ENCODE measurements at places on chromosomes 4 and X.

GRCh38 chr4:88446124-88446523 lies 10.8 kb upstream of the HERC5 start:
- no peak for DNase-seq

- DNase-seq, result no peak
Measured at GRCh38 chr4:95107004-95107403, 349.2 kb downstream of the BMPR1B start.

DNA sequence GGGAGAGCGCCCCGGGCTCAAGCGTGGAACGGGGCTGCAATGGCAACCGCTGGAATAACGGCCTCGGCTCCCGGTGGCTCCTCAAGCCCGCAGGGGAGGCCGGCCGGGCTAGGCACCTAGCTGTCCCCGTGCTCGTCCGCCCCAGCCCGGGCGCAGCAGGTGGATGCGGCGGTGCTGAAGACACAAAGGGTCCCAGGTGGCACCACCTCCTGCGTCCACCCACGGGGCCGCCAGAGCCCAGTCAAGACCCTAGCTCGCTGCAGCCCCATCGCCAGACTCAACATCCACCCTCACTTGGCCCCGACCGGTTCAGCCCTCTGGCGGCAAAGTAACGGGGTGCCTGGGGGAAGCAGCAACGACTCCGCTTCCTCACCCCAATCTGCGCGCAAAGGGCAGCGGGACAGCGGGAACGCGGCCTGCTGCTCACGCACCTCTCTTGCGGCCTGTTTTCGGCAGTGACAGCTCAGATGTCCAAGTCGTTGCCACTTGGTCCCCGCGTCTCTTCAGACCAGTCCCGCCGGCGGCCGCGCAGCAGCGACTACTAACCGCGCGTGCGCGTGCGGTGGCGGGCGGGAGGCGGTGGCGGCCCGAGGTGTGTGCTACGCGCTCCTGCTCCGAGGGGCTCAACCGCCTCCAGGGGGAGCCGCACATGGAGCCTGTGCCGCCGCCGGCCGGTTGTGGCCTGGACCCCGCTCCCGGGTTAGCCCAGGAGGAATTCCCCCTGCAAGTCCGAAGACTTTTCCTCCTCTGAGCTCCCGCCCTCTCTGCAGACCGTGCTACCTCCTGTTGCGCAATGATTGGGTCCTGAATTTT lies at the start of gene CLGN:
Gene CLGN (minus strand): TSS at position 543 of the 813 bp plus-strand sequence. CDS start 14,570 bp downstream, outside the sequence.
- DNase-seq, result no peak

DNA sequence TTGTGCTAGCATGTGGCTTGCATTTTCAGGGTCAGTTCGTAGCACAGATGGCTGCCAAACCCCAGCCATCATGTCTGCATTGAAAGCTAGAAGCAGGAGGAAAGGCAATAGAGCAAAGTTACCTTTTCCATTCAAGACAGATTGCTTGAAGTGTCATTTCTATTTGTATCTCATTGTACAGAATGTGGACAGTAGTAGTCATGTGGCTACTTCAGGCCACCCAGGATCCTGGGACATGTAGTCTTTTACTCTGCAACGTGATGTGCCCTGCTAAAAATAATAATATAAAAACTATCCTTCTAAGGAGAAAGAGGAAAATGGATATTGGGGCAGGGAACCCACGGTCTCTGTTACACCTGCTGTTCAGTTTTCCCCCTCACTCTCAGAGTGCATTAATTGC lies 118.4 kb downstream of the RAPGEF2 start:
- no peak for DNase-seq

GRCh38 chr4:151227172-151227571 lies 49.8 kb upstream of the PRSS48 start:
- DNase-seq, result no peak

DNA sequence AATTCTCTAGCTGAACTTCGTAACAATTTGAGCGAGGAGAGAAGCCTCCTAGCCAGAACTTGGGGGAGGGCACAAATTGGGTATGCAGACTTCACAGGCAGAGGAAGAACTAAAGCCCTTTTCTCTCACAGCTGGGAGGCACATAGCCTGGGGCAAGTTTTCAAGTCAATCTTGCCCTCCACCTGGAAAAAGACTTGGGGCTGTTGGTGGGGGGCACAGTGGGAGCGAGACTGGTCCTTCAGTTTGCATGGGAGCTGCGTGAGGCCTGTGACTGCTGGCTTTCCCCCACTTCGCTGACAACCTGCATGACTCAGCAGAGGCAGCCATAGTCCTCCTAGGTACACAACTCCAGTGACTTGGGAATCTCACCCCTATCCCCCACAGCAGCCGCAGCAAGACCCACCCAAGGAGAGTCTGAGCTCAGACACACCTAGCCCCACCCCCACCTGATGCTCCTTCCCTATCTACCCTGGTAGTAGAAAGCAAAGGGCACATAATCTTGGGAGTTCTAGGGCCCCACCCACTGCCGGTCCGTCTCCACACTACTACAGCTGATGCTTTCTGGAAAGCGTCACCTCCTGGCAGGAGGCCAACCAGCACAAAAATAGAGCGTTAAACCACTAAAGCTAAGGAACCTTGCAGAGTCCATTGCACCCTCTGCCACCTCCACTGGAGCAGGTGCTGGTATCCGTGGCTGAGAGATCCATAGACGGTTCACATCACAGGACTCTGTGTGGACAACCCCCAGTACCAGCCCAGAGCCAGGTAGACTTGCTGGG lies 160.8 kb downstream of the CBLL2 start:
- DNase-seq, result no peak

DNA sequence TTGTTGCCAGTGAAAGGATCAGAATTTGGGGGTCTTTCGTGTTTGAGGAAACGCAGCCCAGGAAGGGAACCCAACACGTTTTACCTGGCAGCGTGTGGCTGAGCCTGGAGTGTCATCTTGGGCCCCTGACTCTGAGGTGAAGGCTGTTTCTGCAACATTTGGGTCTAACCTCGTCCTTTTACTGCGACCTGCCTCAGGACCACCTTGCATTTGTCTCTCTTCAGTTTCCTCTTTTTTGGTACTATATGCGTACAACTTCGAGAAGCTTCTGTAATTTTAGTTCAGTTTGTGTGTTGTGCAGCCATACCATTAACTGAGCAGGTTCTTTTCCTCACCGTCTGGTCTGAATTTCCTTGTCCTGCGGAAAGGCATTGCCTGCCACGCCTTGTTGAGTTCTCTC lies 61.5 kb downstream of the TMEM131L start:
- no peak for DNase-seq

DNA sequence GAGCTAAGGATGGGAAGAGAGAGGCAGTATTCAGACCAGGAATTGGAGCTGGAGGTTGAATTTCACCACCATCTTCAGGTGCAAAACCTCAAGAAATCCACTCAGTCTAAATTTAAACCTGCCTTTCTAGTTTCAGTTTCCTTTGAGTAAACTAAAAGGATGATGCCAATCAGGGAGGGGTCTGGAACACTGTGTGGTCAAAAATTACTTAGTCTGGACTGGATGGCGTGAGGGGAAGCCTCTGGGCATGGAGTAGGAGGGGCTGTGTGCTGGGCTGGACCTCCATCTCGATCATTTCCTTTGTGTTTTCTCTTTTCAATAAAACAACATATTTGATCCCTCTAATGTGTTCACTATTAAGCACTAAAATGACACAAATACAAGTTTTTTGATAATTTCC lies 120.1 kb downstream of the GC start:
- no peak for DNase-seq

DNA sequence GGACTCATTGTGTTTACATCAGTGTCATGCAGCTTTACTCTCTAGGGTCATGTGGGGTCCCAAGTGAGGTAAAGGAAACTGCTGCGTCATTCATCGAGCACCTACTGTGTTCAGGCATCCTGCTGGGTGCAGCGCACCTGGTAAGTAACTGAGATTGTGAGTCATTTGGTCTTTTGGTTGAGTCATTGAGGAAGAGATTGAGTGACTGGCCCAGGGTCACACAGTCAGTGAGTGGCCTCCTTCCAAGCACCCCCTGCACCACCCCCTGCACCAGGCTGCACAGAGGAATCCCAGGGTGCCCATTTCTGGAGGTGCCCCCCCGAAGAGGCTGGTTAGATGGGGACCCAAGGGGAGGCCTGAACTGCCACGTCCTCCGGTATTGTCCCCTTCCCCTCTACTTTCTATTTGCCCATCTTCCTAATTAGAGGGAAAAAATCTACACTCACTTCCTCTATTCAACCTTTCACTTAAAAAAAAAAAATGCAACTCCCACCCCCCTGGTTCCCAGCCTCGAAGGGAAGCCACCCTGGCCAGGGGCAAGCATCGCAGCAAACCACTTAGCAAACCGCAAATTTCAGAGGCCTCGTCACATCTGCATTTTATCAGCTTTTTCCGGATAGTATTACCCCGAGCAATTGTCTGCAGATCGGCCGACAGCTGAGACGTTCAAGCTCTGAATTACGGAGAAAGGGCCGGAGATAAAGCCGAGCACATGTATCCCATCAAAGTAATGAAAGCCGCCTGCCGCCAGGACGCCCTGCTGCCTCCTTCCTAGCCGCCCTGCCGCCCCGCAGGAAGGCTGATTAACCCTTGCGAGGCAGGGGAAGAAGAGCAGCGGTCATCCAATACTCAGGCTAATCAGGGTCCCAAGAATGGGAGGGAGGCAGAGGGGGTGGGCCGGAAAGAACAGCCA lies 96.3 kb upstream of the MSX1 start:
- DNase-seq, result no peak

GRCh38 chr4:169283114-169283509 lies 12.4 kb upstream of the SH3RF1 start:
- DNase-seq, result no peak

- DNase-seq, result peak; percentile 62
Measured at GRCh38 chr4:7854697-7855370, 84.8 kb downstream of the AFAP1 start.

DNA sequence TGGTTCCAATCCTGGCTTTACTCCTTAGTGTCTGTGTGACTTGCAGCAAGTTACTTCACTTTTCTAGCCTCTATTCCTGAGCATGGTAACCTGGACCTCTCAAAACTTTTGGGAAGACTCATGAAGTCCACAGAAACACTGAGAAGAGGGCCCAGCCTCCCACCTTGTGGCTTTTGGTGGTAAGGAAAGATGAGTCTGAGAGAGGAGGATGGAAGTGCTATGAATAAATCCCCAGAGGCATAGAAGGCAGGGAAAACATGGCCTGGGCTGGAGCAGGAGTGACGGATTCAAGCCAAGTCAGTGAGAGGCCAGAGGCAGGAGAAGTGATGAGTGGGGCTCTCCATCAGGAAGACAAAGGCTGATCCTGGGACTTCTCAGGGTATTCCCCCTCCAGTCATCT lies 10.9 kb upstream of the MAGEA4 start:
- DNase-seq, result no peak

GRCh38 chr4:145154573-145154972 lies 25.8 kb downstream of the OTUD4 start:
- no peak for DNase-seq

DNA sequence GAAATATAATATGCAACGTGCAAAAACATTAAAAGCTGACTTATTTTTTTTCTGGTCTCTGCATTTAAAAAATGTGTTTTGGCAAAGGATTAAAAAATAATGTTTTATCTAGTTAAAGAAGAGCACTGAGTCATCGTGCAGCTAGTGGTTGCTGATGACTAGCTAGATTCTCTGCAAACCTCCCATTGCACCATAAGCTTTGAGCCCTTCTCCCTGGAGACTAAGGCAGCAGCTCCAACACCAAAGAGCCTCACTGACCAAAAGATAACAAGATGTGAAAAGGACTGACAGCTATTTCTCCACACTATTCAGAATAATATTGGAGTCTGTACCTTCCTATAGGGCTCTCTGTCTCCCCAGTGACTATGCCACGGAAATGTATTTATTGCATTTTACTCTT lies 424.3 kb downstream of the SLITRK2 start:
- no peak for DNase-seq

GRCh38 chrX:22320236-22320873 lies 47.6 kb downstream of the CBLL2 start:
- no peak for DNase-seq

DNA sequence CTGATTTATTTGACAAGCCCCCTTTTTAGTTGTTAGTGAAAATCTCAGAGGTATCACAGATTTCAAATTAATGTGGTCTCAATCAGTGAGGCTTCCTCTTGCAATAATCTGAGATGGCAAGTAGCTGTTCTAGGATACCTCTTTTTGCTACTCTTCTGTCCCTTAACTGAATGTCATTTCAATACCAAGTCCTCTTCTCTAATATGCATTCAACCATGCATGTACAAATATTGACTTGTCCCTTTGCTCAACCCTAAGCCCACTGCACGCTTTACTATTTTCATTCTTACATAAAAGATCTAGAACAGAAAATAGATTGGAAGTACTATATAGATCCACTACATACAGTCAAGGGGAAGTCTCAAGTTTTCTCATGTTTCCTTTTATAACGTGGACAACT lies 164.2 kb downstream of the CBR4 start:
- no peak for DNase-seq

DNA sequence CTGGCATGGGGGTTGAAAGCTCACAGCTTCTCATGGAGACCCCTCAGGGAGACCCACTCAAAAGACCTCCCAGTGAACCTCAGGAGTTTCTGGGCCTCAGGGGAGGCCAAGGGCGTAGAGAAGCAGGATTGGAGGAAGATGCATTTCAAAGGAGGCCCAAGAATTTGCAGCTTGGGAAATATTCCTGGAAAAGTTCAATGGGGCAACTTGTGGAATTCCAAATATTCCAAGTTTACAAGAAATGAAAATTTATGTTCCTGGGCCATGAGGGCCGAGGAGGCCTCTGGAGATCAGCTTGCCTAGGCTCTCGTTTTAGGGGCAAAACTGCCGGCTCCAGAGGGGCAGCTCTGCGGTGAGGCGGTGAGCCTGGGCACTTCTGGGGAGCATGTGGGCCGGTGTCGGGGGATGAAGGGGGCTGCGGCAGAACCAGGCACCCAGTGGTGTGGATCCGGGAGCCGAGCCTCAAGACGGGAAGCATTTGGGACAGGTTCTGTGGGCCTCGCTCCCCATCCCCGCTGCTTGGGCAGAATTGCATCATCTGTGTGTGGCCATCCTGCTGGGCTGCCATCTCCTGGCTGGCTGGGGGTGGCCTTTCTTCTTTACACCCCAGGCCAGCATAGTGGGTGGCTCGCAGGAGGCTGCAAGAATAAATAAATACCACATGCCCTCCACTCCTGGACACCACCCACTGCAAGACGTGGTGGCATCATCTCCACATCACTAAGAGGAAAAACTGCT lies 54.6 kb upstream of the GPR78 start:
- no peak for DNase-seq

DNA sequence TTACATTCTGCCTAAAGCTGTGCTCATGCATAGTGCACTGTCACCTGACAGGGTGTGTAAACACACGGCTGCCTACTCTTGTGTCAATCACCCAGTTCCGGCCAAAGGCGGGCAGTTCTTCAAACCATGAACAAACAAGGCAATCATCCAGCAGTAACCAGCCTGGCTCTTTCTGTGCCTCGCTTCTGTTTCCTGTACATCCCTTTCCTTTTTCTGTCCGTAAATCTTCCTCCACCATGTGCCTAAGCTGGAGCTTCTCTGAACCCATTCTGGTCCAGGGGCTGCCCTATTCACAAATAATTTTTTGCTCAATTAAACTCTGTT lies 60.8 kb upstream of the CBR4 start:
- DNase-seq, result no peak

DNA sequence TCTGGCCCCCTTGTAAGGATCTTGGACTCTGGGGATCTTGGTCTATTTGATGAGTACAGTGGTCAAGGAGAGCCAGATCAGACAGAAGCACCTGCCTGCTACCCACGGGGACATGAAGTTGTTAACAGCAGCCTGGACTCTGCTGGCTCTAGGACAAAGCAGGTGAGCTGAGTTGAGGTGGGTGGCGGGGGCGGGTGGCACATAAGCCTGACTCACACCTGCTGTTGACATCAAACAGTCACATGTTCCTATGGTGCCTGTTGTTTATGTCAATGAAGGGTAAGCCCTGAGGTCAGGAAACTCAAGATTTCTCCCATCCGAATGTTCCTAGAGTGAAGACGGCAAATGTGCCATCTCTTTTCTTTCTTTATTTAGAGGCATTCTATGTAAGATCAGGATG lies 50.1 kb upstream of the CLNK start:
- DNase-seq, result no peak
